PC-9 (cell line): ENCODE measurements at places on chromosomes 2 and 18. TPM values are rescaled to one million over a fixed set of nuclear protein-coding genes. Genes with fewer than 3 reads are reported as not detected.

- H3K4me1 ChIP-seq = peaks cover 56% of the 10 kb centered on the region
- H3K27ac ChIP-seq = peak overlapping the region; percentile 85
- no peaks in the 10 kb centered on the region for H3K36me3 ChIP-seq
- DNase-seq = peak; percentile 55
- no peaks in the 10 kb centered on the region for H3K27me3 ChIP-seq
- no peak overlapping the region for H3K4me3 ChIP-seq
Observed at GRCh38 chr2:109703077-109703476, 88.9 kb downstream of the SOWAHC start.

GRCh38 chr2:20666304-20667150, at the start of gene GDF7:
TSS of gene GDF7 (plus strand) at chr2:20667144. CDS start at chr2:20667240, 96 bp downstream.
- no peaks in the 10 kb centered on the region for H3K36me3 ChIP-seq
- no peak for DNase-seq
- peaks cover 2% of the 10 kb centered on the region for H3K4me1 ChIP-seq
- no peak within 1 kb of the TSS for H3K27ac ChIP-seq
- H3K27me3 ChIP-seq = 0 out of 2 replicates have a peak, but pooled peaks cover 14% of the 10 kb centered on the region

DNA sequence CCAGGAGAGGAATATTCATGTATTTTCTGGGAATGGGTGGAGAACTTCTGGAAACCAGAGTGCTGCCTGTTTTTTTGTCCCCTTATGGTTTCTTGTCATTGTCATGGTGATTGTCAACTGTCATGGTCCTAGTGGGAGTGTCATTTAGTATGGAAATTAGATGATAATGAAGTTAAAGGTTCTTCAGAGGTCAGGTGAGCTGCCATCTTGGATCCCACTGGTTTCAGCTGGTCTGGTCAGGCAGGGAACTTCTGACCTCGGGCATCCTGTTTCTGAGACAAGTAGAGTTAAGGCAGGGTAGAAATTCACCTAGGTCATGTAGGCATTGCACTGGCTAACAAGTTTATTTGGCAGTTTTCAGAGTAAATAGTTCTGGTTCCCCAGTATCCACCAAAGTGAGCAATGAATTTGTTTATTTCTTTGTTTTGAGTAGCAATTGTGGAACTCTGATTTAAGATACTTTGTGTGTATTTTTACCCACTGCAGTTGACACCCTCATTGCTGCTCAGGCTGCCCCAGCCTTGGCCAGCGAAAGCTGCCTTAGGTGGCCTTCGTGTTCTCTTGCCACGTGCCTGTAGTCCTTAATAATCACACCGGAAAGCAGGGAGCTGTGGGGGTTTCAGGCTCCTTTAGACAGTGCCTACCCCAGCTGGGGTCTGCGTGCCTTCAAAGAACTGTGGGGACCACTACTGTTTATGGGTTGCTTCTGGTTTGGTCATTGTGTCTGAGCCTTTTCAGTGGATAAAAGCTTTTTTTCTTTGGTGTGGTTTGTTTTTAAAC, 48.7 kb downstream of the NCK2 start:
- H3K4me3 ChIP-seq = no peak overlapping the region
- no peak overlapping the region for H3K27ac ChIP-seq
- no peak for DNase-seq
- no peaks in the 10 kb centered on the region for H3K36me3 ChIP-seq
- H3K27me3 ChIP-seq = no peaks in the 10 kb centered on the region

DNA sequence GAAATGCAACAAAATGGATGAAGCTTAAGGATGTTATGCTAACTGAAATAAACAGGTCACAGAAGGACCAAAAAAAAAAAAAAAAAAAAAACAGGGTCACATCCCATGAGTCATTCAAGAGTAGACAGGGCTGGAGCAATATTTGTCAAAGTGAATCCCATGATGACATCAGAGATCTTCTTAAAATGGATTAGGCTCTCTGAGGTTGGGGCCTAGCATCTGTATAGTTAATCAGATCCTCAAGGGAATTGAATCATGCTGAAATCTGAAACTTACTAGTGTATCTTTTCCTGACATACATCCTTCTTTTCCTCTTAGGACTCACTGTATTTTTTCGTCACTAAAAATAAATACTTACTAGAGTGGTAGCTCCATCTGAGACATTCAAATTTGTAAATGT, 380.6 kb upstream of the NXPH2 start:
- H3K4me3 ChIP-seq = no peak overlapping the region
- H3K4me1 ChIP-seq = no peaks in the 10 kb centered on the region
- H3K27ac ChIP-seq = no peak overlapping the region
- H3K36me3 ChIP-seq = no peaks in the 10 kb centered on the region

GRCh38 chr2:216911886-216912285, 52.0 kb upstream of the TNP1 start:
- H3K27me3 ChIP-seq = no peaks in the 10 kb centered on the region
- no peak overlapping the region for H3K4me3 ChIP-seq
- no peaks in the 10 kb centered on the region for H3K36me3 ChIP-seq
- peak; percentile 55 for DNase-seq

Gene TMEM200C
- total RNA-seq = not detected in 2 replicates

GRCh38 chr2:100800915-100801314, 19.0 kb upstream of the NPAS2 start:
- H3K4me1 ChIP-seq = peaks cover 34% of the 10 kb centered on the region
- DNase-seq = no peak
- H3K36me3 ChIP-seq = no peaks in the 10 kb centered on the region
- H3K27me3 ChIP-seq = no peaks in the 10 kb centered on the region

Gene GCG
- total RNA-seq = not detected in 2 replicates

DNA sequence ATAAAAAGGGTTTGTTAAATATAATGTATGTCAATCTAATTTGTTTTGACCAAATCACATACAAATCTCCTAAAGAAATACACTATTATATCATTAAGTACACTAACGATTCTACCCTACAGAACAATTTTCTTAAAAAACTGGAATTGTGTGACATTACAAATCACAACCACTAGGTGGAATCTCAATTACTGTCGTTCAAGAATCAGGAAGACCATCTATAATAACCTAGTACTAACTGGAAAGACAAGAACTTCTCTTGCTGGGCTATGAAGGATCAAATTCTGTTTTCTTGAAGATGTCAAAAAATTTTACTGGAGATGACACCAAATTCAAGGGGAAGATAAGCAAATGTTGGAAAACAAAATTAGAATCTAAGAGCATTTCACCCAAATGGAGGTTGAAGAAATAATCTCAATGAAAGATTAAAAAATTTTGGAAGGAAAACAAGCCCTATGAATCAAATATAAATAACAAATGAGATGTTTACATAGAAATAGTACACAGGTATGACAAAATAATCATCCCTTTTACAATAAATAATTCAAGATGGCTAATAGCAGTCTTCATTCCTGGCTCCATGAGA, 110.9 kb downstream of the STK39 start:
- DNase-seq = no peak
- no peak overlapping the region for H3K4me3 ChIP-seq
- 0 out of 2 replicates have a peak overlapping the region, but pooled peaks have one; percentile 34 for H3K27ac ChIP-seq
- peaks cover 30% of the 10 kb centered on the region; the same call in 1 of the 2 replicates for H3K36me3 ChIP-seq

Gene STEAP3
- total RNA-seq = 23.0 and 26.3 TPM in 2 replicates

- H3K27ac ChIP-seq = no peak overlapping the region
- H3K27me3 ChIP-seq = no peaks in the 10 kb centered on the region
- no peaks in the 10 kb centered on the region for H3K36me3 ChIP-seq
- no peak for DNase-seq
- no peak overlapping the region for H3K4me3 ChIP-seq
Observed at GRCh38 chr18:76351961-76352581, 143.0 kb downstream of the ZNF516 start.

GRCh38 chr18:25350489-25351251, 1.3 kb downstream of the ZNF521 start:
- H3K27ac ChIP-seq = no peak overlapping the region
- H3K4me1 ChIP-seq = no peaks in the 10 kb centered on the region
- no peak for DNase-seq
- no peaks in the 10 kb centered on the region for H3K27me3 ChIP-seq
- no peak overlapping the region for H3K4me3 ChIP-seq
- no peaks in the 10 kb centered on the region for H3K36me3 ChIP-seq

DNA sequence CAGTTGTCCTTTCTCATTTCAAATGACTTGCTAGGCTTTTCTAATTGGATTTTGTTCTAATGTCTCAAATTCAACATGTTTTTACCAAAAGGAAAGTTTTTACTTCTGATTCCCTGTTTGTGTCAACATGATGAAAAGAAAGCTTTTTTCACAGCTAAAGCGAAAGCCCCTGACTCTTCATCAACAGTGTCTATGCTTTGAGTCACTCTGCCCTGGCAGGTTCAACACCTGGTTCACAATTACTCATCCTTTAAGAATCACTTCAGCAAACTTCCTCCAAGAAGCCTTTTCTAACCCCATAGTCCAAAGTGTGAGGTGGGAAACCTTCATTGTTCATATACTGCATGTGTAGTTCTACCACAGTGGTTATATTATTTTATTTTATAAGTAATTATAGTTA, 7.6 kb upstream of the DSG2 start:
- H3K4me3 ChIP-seq = peak overlapping the region; percentile 42; the same call in 1 of the 2 replicates
- H3K36me3 ChIP-seq = no peaks in the 10 kb centered on the region
- peak; percentile 89 for DNase-seq
- H3K27me3 ChIP-seq = no peaks in the 10 kb centered on the region
- peak overlapping the region; percentile 97 for H3K27ac ChIP-seq

Gene ELOA2
- total RNA-seq = not detected in 2 replicates
